ENCODE measurements at places on chromosomes 3 and 15.

DNA sequence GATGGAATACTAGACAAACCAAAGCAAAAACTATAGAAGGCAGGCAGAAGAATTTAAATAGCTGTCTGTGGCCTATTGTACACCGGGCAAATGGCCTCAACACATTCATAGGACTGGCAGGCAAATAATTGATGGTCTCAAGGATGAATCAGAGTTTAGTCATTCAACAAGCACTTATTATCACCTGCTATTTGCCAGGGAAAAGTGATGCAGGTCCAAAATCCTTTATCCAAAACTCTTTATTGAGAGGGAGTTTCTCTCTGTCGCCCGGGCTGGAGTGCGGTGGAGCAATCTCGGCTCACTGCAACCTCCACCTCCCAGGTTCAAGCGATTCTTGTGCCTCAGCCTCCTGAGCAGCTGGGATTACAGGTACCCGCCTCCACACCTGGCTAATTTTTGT, 2.3 kb downstream of the EIF2AK4 start:
- no peak for DNase-seq

DNA sequence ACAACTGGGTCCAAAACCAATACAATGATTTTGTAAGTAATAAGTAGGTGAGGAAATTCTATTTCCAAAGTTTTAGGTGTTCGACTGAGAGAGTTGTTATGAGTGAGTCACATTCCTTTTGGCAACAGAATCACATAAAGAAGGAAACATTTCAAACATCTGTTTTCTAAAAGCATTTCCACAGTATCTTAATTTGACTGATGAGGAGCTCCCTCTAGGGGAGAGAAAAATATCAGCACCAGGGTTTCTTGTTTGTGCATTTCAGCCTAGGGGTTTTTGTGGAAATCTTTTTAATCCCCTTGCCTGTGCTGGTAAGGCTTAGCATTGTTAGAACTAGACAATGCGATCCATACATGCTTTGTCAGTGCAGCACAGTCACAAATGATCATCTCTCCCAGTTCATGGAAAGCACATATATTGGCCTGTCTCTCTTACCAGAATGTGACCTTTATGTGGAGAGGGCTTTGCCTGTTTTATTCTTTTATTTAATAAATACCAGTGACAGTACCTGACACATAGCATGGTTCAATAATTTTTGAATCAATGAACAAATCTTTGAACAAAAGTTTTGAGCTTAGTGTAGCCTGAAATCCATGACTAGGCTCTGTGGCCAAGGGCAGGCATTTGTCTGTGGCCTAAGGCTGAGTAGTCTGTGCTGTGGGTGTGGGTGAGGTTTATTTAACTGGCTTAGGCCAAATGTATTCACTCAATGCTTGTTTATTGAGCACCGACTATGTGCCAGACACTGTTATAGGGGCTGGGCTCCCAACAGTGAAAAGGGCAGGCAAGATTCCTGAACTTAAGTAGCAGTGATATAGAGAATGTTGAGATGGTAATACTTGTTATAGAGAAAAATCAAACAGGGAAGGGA, 21.1 kb upstream of the IQCF6 start:
- DNase-seq, result peak; percentile 59

- DNase-seq, result peak; percentile 30
Measured at GRCh38 chr15:40310001-40310959, 2.5 kb upstream of the PLCB2 start.

- DNase-seq, result no peak
Measured at GRCh38 chr3:193502871-193503270, 51.8 kb downstream of the ATP13A4 start.

DNA sequence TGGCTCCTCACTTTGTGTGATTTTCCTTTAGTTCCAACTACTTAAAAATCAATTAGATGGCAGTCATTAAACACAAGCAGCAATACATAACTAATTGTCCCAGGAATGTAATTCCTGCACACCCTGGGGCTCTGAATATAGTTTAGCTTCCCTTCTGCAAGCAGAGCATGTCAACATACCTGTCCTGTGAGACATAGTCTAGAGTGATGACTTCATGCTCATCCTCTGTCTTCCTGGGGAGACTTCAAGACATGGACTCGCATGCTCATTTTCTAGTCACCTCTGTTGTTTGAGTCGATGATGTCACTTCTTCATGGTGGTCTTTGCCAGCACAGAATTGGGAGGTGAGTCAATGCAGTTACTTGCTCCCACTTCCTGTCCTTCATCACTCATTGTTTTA, 15.7 kb downstream of the C3orf52 start:
- no peak for DNase-seq

- DNase-seq, result no peak
Measured at GRCh38 chr3:17844236-17844635, 101.8 kb upstream of the TBC1D5 start.

- no peak for DNase-seq
Measured at GRCh38 chr3:120172070-120172469, 77.8 kb upstream of the GSK3B start.

GRCh38 chr3:148147903-148148302, 549.8 kb upstream of the AGTR1 start:
- no peak for DNase-seq

- no peak for DNase-seq
Measured at GRCh38 chr15:80727196-80727595, 32.1 kb downstream of the ABHD17C start.

DNA sequence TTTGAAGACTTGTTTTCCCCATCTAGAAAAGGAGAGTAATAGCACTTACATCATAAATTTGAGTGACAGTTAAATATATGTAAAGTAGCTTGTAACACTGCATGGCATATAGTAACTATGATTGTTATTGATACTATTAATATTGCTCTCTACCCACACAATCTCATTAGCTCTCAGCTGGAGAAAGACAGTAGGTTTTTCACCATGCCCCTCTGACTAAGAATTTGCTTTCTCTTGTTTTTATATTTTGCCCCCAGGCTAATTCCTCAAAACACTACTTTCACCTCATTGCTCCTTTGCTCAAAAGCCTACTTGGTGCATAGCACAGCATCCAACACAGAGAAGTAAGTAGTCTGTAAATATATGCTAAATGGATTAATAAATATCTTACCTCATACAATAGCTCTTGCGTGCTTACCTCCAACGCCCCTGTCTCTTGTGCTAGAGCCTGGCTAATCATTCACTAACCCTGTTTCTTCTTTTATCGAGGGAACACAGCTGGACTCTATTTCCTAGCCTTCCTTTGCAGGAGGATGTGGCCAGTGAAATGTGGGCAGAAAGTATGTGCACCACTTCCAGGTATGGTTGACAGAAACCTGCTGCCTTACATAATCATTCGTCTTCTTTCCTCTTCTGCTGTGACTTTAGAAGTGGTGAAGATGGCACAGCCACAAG, 190.0 kb downstream of the PLCH1 start:
- DNase-seq, result no peak

- DNase-seq, result no peak
Measured at GRCh38 chr3:9399746-9400145, 2.3 kb downstream of the SETD5 start.

GRCh38 chr3:74009961-74010844, 385.5 kb upstream of the PDZRN3 start:
- DNase-seq, result no peak

- DNase-seq, result peak; percentile 81
Measured at GRCh38 chr3:169668957-169669741, 5.6 kb upstream of the MECOM start.

DNA sequence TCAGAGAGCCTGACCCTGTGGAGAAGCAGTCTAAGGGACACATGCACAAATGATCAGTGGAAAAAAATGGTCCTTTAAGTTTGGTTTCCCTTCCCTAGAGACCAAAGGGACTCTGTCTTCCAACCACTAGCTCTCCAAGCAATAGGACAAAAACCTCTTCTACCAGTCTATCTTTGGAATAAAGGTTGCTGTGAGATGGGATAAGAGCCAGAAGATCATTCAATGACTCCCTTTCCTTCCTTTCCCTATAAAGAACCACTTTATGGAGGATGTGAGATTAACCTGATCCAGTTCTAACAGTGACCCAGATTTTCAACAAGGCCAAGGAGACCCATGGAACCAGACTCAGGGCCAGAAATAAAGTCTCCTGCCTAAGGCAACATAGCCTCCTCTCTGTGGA, 74.8 kb downstream of the DHX30 start:
- no peak for DNase-seq

DNA sequence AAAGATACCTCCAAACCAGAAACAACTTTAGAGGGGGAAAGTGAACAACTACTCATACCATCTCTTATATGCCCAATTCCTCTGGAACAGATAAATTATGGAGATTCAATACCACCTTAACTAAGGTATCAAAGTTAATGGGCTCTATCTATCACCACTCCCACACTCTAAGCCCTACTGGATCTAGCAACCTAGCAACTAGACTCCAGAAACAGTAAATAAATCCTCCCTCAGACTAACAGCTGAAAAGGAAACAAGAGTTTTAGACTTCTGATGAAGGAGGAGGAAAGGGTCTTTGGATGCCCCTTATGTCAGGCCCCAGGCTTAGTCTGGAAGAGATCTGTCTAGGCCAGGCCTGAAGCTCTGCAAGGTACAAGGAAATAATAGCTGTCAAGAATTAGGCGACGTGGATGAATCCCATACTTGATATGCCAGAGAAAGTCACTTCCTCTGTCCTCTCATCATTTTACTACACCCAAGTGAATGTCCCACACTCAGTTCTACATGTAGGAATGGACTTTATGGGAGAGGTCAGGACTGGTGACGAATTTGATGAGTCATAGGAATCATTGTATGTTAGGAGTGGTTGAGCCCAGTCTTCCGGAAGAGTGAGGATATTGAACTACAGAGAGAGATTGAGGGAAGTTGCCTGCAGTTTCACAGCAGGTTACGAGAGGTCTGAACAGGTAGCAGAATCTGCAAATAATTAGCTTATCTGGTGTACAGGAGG, 113.8 kb downstream of the AKAP13 start:
- peak; percentile 84 for DNase-seq

DNA sequence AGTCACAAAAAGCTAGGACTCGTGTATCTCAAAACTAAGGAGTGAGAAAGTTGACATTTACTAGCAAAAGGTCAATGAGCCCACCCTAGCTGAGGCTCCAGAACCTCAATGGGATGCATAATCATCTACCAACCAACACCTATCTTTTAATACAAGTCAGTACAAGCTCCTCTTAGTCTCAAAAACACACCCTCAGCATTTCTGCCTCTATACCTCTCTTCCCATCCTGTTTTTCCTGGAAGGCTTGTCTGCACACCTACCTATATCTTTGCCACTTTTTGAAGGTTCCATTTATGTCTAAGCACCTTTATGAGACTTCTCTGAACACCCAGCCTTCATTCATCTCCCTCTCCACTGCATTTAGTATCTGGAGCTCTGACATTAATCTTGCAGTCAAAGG, 10.0 kb downstream of the WWTR1 start:
- DNase-seq, result no peak

- DNase-seq, result peak; percentile 81
Measured at GRCh38 chr3:99545941-99546580, 92.3 kb upstream of the COL8A1 start.

GRCh38 chr3:70880421-70880820, 568.0 kb upstream of the MDFIC2 start:
- no peak for DNase-seq

DNA sequence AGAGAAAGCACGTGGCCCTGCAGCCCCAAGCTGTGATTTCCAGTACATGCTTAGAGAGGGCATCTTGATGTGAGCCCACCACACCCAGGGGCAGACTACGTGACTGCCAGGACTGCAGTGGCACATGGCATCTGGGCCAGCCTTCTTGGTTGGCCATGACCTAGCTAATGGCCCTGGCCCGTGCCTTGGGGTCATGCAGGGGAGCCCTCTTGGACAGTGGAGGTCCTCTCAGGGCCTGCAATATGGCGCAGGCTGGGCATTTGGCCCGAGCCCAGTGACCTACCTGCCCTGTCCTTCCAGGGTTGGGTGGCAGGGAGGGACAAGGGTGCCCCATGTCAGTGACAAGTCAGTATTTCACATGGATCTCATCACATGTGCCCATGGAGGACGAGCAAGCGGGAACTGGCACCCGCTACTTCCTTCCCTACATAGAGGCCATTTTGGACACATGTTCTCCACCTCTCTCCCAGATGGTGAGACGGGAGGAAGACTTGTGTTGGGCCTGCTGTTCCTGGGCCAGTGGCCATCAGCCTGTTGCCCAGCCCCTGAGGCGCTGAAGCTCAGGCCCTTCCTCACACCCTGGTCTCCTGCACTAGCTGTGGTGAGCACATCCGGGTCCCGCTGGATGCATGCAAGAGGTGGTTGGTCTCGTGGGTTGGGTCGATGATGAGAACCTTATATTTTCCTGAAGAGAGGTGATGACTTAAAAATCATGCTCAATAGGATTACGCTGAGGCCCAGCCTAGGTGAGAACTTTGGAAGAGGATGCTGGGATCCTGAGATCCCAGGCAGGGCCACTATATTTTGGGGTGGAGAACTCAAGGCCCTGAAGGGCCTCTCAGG, 195.6 kb downstream of the UBE3A start:
- no peak for DNase-seq

DNA sequence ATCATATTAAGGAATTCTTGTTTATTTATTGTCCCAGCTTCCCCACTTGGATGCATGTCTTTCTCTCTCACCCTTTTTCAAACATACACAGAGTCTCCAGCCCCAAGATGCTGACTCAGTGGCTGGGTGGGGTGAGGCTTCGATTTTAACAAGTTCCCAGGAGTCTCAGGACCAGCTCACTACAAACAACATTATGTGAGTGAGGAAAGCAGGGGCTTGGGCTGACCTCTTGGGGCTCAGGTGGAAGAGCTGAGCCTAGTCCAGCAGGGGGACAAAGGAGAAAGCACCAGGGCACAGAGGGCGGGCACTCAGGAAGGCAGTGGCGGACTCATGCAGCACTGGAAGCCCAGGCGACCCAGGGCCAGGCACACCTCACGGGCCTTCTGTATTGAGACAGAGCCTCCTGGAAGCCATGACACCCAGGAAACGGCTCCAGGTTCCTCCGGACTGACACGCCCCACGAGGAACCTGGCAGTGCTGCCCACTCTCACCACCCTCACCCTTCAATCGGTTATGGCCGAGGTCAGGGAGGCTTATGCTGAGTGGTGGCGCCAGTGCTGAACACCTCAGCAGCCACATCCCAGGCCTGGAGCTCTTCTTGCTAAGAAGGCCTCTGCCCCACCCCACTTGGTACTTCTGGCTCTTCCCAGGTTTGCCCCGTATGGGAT, 97.4 kb downstream of the LRIG1 start:
- no peak for DNase-seq

DNA sequence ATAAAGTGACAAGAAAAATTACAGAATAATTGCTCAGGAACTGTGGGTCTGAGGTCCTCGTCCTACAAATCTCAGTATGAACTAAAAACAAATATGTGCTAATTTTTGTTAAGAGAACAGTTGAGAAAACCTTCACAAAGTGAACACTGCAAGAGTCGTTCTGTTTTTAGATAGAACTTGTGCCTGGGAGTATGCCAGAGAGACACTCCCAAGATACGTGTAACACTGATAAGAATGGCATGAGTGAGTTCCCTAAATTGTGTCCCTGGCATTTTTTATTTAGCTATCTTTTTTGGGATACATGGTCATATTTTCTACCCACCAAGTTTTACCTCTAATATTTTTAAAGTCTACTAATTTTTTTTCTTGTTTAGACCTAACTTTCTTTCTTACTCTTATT, 860.0 kb upstream of the NR2F2 start:
- DNase-seq, result no peak

- DNase-seq, result no peak
Measured at GRCh38 chr3:183812761-183813445, 12.5 kb downstream of the MAP6D1 start.

GRCh38 chr3:113825090-113825489, 13.5 kb upstream of the GRAMD1C start:
- peak; percentile 44 for DNase-seq
